ENCODE measurements at places on chromosomes 5 and 9.

GRCh38 chr5:78824831-78825281 lies 160.3 kb downstream of the ARSB start:
- no peak for DNase-seq

DNA sequence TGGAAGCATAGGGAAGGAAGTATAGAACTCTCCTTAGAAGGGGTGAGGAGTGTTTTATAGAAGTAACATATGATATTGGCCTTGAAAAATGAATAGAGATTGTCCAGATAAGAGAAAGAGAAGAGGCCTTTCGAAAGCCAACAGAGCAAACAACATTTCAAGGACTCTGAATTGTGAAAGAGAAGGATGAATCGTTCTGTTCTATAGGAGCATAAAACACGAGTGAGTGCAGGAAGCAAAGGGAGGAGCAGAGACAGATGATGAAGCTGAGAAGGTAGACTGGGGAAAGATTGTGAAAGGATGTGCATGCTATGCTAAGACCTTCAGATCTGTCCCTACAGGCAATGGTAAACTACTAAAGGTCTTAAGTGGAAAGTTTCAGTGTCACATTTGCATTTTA lies 271.0 kb downstream of the TMEM161B start:
- no peak for DNase-seq

DNA sequence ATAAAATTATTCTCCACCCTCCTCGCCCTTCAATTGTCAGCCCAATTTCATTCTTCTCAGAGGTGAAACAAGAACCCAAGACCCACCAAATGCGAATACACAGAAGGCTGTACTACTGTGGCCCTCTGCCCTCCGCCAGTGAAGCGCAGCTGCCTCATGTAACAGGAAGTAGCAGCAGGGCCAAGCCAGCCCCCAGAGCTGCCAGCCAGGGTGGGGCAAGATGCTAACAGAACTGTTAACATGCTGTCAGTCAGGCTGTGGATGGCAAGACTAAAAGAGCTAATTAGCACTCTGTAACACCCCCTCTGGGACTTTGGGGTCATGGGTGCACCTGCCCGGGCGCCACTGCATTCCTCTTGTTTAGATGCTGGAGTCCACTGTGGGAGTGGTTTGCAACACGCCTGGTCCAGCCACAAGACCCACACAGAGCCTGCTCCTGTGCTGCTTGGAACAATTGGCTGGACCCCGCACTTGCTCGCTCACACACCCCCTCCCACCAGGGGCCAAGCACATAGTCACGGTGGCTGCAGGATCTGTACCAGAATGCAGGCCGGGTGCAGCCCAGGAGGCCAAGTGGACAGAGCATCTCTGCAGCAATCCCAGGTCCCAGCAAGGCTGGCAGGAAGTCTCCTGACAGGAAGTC lies 14.5 kb upstream of the HEXB start:
- DNase-seq: no peak

DNA sequence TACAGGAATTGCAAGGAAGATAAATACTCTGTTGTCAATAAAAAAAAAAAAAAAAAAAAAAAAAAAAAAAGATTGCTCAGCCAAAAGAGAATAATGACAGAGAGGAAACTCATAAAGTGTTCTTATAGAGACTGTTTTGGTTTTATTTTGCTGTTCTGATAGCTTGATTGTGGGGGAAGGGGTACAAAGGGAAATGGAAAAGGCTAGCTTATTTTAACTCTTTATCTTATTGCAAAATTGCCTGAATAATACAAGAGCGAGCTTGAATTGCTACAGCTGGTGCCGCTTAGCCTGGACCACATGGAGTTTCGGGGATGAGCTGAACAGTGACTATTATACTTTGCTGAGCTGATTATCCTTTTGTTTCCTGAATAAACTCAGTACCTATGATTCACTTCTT lies 31.0 kb upstream of the SHISAL2B start:
- no peak for DNase-seq

- DNase-seq: no peak
These were observed 63.8 kb downstream of the PAM start for GRCh38 chr5:102818934-102819333.

DNA sequence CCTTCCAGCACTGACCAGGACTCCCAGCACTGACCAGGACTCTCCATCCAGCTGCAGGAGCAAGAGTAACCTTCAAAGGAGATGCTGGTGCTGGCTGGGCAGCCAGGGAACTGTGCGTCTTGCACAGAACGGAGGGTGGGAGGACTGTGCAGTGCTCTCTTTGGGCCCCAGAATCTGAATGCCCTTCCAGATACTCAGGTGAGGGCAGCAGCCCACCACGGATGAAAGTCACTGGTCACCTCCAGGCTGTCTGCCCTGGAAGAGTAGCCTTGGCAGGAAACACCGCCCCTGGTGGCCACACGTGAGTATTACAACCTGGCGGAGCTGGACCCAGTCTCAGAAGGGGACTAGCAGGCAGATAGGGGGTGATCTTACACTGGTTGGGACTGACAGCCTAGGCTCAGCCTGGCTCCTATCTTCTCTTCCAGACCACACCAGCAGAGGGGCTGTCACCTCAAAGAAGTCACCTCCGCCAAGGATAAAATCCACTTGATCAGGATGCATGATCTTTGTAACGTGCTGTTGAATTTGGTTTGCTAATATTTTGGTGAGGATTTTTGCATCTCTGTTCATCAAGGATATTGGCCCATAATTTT lies 4.8 kb upstream of the SARDH start:
- peak; percentile 42 for DNase-seq

GRCh38 chr5:177996660-177997318 lies 747 bp upstream of the PROP1 start:
- DNase-seq: no peak

DNA sequence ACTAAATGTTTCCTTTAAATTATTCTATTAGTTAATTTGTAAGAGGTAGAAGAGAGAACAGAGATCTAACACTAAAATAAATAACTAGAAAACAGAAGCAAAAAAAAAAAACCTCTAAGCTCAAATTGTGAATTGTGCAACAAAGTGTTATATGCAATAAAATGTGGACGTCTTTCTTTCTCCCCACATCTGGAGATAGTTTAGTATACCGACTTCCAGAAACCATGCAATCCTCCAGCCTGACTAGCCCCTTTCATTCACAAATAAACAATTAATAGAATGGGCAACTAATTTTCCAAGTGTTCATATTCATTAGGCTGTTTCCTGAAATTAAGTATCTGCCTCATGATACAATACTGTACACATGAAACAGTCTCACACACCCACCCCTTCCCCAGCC lies 258.5 kb downstream of the BNC2 start:
- DNase-seq: no peak

GRCh38 chr5:170420806-170421412 lies 31.7 kb upstream of the KCNMB1 start:
- no peak for DNase-seq

GRCh38 chr5:122896598-122897282 lies 51.3 kb downstream of the SNX24 start:
- DNase-seq: no peak

DNA sequence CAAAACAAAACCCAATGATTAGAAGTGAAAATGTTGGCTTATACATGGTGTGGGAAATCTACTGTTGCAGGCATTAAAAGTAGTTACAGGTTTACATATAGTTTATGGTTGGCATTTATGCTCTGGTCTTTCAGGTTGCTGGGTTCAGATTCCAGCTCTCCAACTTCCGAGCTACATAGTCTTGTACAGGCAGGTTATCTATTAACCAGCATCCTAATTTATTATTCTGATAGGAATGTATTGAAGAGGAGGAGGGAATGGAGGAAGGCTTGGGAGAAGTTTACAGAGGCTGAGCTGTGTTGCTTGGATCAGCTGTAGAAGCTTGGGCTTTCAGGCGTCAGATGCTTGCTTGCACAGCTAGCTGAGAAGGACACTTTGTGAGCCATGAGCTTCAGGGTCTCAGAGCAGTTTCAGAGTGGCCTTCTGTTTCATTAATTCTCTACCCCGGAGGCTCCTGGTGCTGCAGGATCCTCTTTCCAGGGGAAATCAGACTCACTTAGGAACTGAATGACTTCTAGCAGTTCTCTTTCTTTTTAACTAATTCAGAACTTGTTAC lies 11.7 kb upstream of the ERBIN start:
- no peak for DNase-seq

GRCh38 chr9:123999661-124000060 lies 11.9 kb upstream of the LHX2 start:
- DNase-seq: no peak

DNA sequence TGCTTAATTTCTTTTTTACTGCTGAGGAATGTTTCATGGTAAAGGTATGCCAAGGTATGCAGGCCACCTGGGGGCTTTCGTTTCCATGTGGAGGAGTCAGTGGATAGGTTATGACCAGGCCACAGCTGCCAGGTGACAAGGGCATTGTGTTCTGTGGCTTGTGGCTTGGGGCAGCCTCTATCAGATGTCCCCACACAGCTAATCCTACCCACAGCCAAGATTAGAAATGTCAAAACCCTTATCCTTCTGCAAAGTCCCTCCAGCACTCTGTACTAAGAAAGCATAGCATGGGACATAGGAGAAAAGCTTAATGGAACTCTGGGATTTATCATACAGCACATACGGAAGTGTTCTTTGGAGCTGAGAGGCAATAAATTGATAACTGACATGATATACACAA lies 171.2 kb upstream of the S1PR3 start:
- DNase-seq: no peak

GRCh38 chr5:164051745-164052144 lies 546.3 kb downstream of the MAT2B start:
- DNase-seq: no peak

- DNase-seq: no peak
These were observed 30.9 kb upstream of the SLC9A3 start for GRCh38 chr5:555058-555623.

- no peak for DNase-seq
These were observed 75.3 kb downstream of the FBXW11 start for GRCh38 chr5:171931163-171931562.

DNA sequence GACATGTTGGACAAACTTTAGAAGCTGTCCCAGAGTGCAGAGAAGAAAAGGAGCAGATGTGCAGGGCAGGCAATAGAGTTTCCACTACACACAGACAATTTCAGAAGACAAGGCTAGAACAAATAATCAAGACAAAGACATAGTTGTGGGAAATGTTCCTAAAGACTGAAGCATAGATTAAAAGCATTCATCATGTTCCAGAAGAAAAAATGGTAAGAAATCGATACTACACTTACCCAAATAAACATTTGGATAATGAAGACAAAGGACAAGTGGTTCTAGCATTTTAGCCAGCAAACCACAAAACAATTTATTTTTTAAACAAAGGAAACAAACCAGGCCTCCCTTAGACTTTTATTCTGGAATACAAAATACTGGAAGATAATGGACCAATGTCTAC lies 97.9 kb downstream of the FSTL4 start:
- no peak for DNase-seq

DNA sequence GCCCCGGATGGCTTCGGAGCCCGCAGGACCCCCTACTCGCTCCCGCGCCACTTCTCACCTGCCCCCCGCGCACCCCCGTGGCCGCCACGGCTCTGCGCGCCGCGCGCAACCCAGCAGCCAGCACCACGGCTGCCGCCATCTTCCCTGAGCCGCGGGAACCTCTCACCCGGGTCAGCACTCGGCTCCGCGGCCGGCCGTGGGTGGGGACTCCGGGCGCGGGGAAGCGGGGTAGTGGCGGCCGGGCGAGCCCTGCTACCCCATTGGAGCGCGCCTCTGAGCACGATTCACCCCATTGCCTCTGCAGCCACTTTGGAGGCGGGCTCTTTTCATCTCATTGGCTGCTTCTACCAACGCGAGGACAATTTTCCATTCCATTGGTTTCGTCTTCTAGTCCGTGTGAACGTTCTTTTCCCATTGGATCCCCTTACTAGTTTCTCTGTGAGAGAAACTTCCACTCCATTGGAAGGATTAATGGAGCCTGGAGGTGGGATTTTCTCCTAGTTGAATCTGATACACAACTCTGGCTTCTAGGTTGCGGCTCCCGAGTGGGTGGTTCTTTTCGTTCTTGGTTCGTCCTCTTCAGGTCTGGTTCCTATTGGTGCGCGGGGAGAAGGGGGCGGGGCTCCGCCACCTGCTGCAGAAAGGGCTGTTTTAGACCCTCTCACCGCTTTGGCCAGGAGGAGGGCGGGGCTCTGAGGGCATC lies at the start of gene HINT2:
Gene HINT2, minus strand, starts transcription at position 202 of the 703 bp plus-strand sequence. Its CDS starts 63 bp downstream, at position 139.
- DNase-seq: peak; percentile 90

DNA sequence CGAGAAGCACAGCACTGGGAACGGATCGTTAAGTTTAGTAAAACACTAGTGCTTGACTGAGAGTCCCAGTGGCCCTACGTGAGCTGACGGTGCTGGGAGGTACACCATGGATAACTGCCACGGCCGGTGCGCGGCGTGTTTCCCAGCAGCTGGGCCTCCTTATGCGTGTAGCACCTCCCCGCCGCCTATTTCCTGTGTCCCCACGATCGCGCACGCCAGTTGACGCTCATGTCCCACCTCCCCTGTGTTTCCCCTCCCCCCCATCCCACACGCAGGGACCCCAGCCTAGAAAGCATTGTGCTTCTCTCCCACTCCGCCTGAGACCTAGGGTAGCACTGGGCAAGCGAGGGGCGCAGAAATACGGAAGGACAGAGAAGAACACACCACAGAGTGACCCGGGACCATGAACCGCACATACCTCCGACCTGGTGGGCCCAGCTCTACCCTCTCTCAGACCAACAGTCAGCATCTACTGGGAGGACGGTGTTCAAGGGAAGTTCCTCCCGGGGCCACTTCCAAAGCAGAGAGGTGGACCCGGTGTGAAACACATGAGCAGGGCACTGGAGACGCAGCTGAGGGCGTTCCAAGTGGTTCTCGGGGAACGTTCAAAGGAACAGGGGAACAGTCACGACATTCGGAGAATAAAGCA lies 45.6 kb downstream of the DBH start:
- DNase-seq: no peak

DNA sequence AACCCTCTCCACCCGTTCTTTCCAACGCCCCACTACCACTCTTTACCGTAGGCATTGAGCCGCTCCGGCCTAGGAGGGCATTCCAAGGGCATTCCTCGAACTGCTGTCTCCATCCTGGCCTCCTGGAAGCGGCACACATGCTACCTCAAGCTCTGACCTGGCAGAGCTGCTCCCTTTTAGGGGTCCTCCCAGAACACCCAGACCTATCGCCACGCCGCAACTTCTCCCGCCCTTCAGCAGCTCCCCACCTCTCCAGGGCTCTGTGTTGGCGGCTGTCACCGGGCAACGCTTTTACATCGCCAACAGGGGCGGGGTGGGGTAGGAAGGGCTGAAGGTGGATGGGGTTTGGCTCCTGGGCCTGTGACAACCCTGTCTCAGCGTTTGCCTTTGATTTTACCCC lies 4.6 kb upstream of the MYORG start:
- no peak for DNase-seq

GRCh38 chr5:75364571-75365280 lies 27.7 kb downstream of the HMGCR start:
- DNase-seq: no peak

GRCh38 chr9:136525207-136525606 lies 20.6 kb downstream of the NOTCH1 start:
- DNase-seq: no peak

Measured in NCI-H2171 (cell line).